ENCODE measurements at places on chromosomes 11 and 22.

GRCh38 chr22:47250995-47251765 is 488.7 kb downstream of the TBC1D22A start:
- DNase-seq, result no peak

DNA sequence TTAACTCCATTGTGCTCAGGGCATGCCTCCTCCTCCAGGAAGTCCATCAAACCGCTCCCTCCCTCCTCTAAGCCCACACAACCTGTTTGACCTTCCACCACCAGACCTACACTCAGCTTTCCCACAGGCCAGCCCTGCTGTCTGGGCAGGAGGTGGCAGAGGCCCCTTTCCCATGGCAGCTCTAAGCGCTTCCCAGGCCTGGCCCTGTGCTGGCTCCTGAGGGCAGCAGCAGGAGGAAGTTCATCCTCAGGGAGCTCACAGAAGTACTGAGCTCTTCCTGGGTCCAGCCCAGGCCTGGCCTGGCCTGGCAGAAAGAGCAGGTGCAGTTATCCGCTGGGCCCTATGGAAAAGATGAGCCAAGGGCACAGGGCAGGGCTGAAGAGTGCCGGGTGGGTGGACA is 31.4 kb downstream of the ARAP1 start:
- DNase-seq, result no peak

GRCh38 chr11:69301455-69302401 is 7.8 kb downstream of the MYEOV start:
- DNase-seq, result no peak

GRCh38 chr11:72704783-72705265 is 30.6 kb upstream of the PDE2A start:
- DNase-seq, result no peak

Data from cortex of kidney (tissue), 1 donor.